ENCODE measurements at places on chromosomes 7 and 10.

DNA sequence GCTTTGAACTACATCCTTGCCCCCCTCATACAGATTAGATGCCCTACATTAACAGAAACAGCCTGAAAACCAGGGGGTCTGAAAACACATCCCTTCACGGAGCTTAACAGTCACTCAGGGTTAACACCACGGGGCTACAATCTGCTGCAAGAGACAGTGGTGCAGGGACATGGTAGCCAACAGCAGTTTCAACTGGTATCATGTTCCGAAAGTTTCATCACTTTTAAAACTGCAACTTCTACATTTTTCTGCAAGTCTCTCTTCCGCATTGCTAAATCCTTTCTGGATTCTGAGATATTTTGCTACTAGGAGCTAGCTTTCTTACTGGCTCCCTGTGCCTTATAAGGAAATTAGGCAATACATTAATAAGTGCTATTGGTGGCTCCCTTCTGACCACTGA is 92.6 kb downstream of the JAZF1 start:
- no peak for DNase-seq

DNA sequence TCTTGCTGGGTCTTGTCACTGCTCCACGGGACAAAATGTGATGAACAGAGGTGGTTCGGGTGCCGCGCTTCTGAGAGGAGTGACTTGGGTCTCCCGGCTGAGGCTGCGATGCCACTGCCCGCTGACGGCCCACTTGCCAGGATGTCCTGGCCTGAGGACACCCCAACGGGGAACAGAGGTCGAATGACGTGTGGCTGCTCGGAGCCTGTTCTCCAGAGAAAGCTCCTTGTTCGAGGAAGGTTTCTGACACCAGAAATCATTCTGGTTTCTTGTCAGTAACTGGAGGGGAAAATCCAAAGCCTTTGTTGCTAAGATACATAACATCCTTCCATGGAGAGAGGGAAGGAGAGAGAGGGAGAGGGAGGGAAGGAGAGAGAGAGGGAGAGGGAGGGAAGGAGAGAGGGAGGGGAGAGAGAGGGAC is 236.4 kb downstream of the WDR37 start:
- DNase-seq, result no peak

DNA sequence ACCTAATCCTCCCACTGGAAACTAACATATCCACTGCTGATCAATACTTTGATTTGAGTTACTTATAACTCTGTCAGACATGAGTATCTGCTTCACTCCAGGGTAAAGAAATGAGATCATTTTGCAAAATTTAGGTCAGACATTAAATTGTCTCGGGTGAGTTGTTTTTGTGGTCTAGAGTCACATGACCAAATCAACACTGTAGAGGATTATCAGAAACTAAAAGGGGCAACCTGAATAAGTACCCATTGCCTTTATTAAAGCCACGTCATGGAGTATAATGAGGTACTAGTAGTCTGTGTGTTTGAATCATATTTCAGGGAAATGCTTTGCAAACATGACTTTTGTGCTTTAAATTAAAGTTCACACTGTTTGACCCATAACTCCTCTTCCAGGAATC is 107.7 kb upstream of the ADO start:
- no peak for DNase-seq

- no peak for DNase-seq
Measured at GRCh38 chr10:43906490-43906889, 257.8 kb upstream of the ZNF32 start.

Measured in activated B cell treated with CpG ODN at 0.5 μM for 24 hours (primary cell).